Thoracic aorta (tissue), 2 donors: ENCODE measurements at places on chromosomes 16 and 17. TPM values are rescaled to one million over a fixed set of nuclear protein-coding genes. Genes with fewer than 3 reads are reported as not detected.

DNA sequence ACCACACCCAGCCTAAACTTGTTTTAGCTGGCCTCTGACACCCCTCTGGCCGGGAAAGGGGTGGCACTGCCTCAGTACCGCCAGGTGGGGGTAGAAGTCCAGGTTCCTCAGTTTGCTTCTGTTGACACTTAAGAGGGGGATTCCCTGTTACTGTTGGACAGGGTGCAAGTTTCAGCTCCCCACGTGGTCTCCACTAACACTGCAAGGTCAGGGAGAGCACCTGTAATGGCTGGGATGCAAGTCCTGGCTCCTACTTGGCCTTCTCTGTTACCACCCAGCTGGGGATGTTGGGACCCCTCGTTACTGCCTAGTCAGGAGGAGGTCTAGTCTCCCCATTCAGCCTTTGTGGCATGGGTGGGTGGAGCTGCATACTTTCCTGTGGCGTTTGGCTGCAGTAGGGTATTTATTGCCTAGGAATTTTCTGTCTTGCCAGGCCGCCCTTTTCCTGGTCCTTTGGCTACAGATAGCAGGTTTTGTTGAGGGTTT, 10.6 kb upstream of the MFAP4 start:
- no peak for DNase-seq

DNA sequence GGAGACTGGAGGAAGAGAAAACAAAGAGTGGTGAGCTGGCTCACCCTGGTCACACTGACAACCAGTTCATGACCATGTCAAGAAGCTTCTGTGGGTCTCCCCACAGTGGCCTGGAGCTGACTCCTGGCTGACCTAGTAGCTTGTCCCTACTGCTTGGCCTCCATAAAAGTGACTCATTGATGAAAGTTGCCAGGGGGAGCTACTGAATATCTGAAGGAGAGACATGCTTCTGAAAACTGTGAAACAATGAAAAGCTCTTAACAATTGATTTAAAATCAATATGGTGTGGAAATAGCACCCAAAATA, 22.0 kb downstream of the SMPD3 start:
- no peak for DNase-seq

DNA sequence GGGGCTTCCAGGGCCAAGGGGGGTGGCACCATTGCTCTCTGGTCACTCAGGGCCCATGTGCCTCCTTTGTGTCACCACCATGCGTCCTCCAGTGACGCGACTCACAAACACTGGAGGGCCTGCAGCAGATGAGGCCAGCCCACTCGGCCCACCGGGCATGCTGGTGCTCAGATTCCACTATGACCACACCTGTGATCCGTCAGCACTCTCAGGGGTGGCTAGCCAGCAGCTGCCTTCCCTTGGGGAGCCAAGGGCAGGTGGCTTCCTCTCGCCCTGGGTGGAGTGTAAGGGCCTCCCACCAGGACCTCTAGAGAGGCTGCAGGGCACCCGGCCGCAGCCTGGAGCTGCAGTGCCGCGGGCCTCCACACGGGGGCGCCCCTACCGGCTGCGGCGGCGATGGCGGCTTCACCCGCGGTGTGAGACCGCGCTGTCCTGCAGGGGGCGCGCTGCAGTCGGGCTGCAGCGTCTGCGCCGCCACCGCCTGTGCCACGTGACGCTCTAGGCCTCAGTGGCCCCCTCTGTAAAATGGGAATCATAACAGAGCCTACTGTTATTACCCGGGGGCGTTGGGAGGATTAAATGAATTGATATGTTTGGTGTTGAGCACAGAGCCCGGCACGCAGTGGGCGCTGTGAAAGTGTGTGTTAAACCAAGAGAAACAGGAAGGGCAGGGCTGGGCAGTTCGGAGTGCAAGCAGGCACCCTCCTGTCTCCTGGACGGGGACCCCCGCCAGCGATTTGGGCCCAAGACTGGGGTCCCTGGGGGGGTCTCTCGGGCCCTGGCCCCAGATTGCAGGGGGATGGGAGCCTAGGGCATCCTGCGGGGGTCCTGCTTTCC, 192.4 kb upstream of the GSE1 start:
- DNase-seq, result no peak

- no peak for DNase-seq
These were observed 25.9 kb upstream of the SPNS3 start for GRCh38 chr17:4407851-4408250.

GRCh38 chr16:10466861-10467260, 81.0 kb downstream of the ATF7IP2 start:
- no peak for DNase-seq

DNA sequence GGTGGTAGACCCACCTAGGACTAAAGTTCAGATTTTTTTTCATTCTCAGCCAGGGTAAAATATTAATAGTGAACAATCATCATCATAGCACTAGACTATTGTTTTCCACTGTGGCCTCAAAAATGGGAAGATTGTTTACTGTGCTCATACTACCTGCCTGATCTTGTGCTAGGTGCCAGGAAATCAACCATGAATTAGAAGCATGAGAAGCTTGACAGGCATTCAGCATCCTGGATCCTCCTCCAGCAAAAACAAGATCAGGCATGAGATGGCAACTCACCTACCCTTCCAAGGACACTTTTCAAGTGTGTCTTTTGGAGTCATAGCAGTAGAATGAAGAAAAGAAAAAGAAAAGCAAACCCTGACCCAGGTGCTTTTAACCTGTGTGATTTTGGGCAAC, 174.2 kb downstream of the CYLD start:
- DNase-seq, result no peak

GRCh38 chr17:4436846-4437245, 3.1 kb downstream of the SPNS3 start:
- no peak for DNase-seq

- DNase-seq, result no peak
These were observed 85.0 kb downstream of the NOG start for GRCh38 chr17:56678249-56679114.

DNA sequence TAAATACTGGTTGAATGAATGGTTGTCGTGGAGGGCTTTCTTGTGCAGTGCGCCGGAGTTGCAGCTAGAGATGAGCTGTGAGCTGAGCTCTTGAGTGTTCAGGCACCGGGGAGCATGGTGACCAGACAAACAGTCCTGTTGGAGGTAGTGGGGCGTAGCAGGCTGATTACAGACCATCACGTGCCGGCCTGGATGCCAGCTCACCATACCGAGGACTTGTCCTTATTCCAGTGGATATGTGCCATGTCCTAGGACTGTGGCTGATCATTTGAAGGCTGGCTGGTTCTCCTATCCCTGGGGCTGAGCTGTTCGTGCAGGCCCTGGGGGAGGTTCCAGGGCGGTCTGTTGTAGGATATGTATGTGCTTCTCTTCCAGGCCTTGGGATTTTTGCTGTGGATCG, 60.0 kb downstream of the ABCC1 start:
- DNase-seq, result no peak

- DNase-seq, result no peak
These were observed 126.9 kb downstream of the PARN start for GRCh38 chr16:14502932-14503741.

- no peak for DNase-seq
These were observed 14.3 kb upstream of the SCIMP start for GRCh38 chr17:5248821-5249479.

DNA sequence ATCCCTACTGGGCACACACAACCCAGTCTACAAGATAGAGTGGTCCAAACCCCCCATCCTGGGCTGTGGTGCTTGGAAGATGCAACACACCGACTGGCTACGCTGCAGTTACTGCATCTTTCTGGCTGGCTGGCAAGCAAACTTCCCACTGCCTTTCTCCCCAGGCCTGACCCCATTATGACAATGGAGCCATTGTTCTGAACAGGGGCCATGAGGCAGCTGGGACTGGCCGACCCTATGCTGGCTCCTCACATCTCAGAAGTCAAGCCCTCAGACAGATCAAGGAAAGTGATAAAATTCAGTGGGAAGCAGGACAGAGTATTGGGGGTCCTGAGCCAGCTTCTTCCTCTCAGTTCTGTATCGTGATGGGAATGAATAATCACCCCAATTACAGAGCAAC, 364.1 kb upstream of the ASIC2 start:
- no peak for DNase-seq

DNA sequence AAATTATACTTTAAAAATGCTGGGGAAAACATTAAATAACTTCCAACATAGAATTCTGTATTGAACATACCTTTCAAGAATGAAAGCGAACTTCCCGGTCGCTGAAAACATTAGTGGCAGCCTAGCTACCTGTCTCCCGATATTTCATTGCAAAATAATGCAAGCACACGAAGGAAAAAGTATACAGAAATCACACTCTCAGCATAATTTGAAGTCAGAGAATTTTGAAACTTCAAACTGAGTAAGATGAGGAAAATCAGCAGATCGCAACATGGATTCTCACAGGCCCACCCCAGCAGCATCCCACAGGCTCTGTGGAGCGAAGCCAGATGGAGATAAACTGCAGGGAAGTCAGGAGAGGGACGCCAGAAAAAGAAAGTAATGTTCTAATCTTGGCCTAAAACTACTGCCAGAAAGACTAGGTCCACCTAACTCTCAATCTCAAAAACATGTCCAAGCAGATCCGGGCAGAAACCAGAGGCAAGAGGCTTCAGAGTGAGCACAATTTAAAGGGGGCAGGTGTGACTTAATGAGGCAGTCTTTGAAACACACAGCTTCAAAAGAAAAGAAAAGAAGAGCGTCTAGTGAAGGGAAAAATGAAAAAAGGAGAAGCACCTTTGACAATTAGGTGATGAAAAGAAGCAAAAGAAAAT, 4.8 kb upstream of the GOSR1 start:
- no peak for DNase-seq

DNA sequence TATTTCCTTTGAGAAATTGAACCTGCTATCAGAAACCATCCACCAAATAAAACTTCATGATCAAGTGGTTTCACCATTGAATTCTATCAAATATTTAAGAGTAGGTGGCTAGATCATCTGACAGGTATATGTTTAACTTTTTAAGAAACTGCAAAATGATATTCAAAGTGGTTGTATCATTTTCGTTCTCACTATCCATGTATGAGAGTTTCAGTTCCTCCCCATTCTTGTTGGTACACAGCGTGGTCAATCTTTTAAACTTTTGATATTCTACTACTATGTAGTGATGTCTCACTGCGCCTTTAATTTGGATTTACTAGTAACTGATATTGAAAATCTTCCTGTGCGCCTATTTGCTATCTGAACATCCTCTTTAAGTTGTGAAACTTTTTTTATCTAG, 163.7 kb downstream of the CYB561 start:
- no peak for DNase-seq

GRCh38 chr17:28863953-28864352, 9.1 kb downstream of the ERAL1 start:
- no peak for DNase-seq

- DNase-seq, result no peak
These were observed at the start of gene WNK4 for GRCh38 chr17:42779936-42780850. TSS of gene WNK4 (plus strand) at chr17:42780610. CDS start at chr17:42780699, 89 bp downstream.

DNA sequence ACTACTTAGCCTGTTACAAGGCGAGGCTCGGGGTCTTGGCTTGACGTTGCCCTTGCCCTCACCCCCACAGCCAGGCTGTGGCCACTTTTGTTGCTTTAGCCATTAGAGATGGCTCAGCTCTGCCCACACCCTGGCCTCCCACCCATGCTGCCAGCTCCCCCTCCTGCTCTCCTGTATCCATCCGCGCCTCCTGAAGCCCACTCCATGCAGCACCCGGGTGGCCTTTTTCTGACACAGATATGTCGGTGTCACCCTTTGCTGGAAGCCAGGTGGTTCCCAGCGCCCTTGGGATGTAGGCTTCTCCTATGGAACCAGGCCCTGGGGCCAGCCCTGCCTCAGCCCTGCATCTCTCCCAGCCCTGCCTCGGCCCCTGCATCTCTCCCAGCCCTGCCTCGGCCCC, 9.7 kb downstream of the TSC2 start:
- no peak for DNase-seq

DNA sequence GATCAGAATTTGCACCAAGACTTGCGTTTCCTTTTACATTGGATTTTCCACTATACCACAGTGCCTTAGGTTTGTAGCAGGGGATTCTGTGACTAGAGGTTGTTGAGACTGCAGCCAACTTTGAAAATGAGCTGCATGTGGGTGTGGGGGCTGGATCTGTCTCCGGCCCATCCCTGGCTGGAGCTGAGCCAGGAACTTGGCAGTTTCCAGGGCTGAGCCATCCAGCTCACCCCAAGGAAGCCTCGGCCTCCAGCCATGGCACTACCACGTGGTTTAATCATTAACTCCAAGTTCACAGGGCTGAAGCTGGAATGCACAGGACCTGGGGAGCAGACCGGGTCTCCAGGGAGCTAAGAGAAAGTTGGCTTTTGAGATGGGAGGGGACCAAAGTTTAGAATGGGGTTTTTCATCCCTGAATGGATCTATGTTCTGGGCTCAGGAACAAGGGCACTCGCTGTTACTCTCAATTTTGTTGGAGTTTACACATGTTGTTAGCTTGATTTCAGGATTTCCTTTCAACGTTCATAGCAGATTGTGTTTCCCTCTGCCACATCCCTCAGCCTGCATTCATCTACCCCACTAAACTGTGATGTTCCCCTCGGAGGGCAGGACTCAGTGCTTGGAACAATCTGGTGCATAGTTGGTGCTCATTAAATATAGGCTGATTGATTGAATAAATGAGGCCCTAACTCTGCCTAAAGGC, 42.3 kb upstream of the HNF1B start:
- no peak for DNase-seq

- DNase-seq, result no peak
These were observed 12.9 kb upstream of the TRIM25 start for GRCh38 chr17:56926704-56927103.

DNA sequence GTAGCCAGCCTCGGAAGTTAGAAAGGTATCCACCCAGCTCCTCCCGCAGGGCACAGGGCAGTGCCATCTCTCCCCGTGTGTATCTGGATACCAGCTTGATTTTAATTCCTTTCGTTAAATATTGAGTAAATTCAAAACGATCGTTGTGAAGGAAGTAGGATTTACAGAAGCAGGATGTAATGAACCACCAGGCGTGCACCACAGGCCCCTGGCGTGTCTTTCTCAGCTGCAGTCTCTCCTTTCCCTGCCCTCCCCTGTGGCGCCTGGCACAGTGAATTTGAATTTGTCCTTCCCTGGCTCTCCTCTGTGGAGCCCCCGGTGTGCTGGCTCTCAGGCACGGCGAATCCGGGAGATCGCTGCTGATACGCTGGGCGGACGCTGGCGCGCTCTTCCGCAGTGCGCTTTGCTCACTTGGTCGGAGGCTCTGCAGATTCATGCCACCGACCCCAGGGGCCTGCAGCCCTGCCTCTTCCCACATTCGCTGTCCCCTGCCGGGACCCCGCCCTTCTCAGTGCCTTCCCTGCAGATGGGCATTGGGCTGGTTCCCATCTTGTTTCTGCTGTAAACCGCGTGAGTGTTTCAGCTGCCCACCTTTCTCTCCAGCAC, 164.6 kb downstream of the RPTOR start:
- DNase-seq, result no peak

GRCh38 chr17:81964081-81964849, 3.3 kb upstream of the NOTUM start:
- no peak for DNase-seq

- no peak for DNase-seq
These were observed 656.4 kb upstream of the CDH8 start for GRCh38 chr16:62692685-62693084.

FLII gene
- total RNA-seq, result 309 TPM

RABEP1 gene
- total RNA-seq, result 36.4 TPM

CES2 gene
- 92.7 TPM for total RNA-seq

TEKT1 gene
- total RNA-seq, result not detected

CAVIN1 gene
- 938 TPM for total RNA-seq

ARL5C gene
- total RNA-seq, result not detected

KRT17 gene
- total RNA-seq, result 87.1 TPM

GRB7 gene
- 1.4 TPM for total RNA-seq

TMEM220 gene
- total RNA-seq, result 7.0 TPM

TEX14 gene
- total RNA-seq, result 0.92 TPM

HSF5 gene
- total RNA-seq, result not detected
